ENCODE measurements at places on chromosomes 7 and 10. TPM values are rescaled to one million over a fixed set of nuclear protein-coding genes. Genes with fewer than 3 reads are reported as not detected.

DNA sequence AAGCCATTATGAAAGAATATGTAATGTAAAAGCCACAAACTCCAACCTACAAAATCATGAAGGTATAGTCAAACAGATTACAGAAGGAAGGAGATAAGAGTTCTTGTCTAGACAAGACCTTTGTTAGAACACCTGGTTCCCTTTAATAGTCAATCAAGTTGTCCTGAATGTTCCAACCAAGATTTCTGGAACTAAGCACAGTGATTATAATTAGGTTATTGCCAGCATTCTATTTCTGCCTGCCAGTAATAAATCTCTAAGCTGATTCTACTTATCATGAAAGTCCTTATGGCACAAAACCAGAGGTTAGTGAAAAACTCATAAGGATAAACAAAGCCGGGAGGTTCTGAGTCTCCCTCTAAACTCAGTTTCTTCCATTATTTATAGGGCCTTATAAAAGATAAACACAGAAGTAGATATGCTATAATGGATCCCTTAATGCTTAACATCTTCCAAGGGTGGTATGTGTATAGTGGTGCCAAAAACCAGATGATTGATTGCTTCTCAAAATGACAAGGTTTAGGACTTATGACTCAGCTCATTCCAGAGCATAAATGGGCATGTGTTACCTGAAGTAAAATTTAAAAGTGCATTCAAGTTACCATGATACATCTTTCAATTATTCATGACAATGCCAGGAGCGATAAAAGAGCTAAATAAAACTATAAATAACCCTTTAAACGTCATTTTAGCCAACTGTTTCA is 237.2 kb downstream of the CSTF2T start:
- DNase-seq = peak; percentile 0

DNA sequence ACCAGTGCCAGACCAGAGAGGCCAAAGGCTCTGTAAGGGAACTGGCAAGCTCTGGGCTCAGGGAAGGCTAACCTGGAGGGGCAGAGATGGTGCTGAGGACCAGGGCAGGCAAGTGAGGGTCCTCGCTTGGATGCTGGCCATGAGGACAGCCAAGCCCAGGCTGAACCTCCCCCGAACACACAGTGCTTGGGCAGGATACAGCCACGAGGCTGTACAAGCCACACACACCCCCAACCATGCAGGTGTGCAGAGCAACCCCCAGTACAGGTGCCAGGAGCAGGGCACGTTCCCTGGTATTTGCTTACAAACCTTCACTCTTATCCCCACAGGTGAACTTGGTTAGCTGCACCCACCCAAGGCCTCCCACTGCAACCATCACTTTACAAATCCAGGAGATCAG is 185.7 kb downstream of the GRID1 start:
- DNase-seq = no peak

- DNase-seq = no peak
Measured at GRCh38 chr7:129462420-129462819, 28.2 kb downstream of the STRIP2 start.

GRCh38 chr10:3935141-3935540 is 150.1 kb upstream of the KLF6 start:
- DNase-seq = peak; percentile 79

DNA sequence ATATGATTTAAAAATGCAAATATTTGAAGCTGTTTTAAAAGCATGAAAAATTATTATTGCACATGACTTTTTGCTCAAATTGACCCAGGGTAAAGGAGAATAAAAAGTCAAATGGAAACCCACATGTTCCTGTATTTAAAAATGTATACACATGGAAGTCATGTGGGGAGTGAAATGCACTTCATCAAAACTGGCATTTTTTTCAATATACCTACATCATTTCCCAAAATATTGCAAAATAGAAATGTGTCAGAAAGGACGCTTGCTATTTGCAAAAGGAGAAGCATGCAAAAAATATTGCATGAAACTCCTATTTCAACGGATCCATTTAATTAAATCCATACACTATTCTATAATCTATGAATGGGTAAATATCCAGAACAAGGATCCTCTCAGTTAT is 117.0 kb downstream of the POU6F2 start:
- no peak for DNase-seq

GRCh38 chr7:1902231-1902855 is 232.3 kb downstream of the ELFN1 start:
- DNase-seq = no peak

- no peak for DNase-seq
Measured at GRCh38 chr10:98321186-98321780, 53.3 kb upstream of the LOXL4 start.

- no peak for DNase-seq
Measured at GRCh38 chr10:36118314-36118713, 476.2 kb upstream of the FZD8 start.

- peak; percentile 74 for DNase-seq
Measured at GRCh38 chr7:139619367-139619657, 95.8 kb downstream of the CLEC2L start.

DNA sequence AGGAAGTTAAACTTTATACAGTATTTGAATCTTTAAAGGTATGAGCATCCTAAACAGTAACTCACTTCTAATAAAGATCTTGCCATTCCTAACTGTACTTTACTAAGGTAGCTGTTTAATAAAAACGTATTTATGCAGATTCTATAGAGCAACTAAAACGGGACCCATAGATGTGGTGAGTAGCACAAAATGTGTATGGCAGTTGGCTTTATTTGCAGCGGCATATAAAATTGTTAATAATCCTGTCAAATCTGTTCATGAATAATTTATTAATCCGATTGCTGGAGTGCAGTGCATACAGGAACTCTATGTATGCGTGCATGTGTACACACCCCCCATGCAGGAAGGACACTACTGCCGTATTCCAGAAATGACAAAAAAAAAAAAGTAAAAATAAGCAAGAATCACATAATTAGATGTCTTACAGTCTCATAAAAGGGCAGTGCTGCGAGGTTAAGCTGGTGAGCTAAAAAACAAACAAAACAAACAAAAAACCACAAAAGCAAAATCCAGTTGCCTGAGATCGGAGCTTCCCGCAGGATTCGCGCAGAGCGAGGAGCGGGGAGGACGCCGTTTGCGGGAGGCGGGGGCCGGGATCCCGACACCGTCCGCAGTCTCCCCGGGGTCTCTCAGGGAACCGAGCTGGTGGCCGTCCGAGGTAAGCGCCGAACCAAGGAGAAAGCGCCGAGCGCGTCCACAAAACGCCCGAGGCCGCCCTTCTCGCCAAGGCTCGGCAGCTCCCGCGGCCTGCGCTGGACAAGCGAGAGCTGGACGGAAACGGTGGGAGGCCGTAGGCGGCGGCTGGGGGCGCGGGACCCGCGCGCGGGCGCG is 518 bp upstream of the COMMD3 start:
- DNase-seq = no peak

- DNase-seq = peak; percentile 72
Measured at GRCh38 chr10:29957907-29958331, 101.5 kb downstream of the JCAD start.

DNA sequence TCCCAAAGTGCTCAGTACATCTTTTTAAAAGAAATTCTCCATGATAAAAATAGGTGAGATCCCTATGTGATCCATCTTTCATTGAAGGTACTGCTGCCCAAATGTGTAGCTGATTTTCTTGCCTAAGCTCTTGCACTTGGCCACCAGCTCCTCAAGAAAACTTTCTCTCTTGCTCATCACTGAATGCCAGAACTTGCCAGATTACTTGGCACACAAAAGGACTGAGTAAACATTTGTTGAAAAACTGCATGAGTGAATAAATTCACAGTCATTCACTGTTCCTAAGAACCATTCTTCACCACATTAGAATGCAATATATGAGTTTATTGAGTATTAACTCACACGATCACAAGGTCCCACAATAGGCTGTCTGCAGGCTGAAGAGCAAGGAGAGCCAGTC is 99.9 kb downstream of the TRIL start:
- no peak for DNase-seq

- no peak for DNase-seq
Measured at GRCh38 chr7:88546808-88547207, 212.7 kb upstream of the ZNF804B start.

DNA sequence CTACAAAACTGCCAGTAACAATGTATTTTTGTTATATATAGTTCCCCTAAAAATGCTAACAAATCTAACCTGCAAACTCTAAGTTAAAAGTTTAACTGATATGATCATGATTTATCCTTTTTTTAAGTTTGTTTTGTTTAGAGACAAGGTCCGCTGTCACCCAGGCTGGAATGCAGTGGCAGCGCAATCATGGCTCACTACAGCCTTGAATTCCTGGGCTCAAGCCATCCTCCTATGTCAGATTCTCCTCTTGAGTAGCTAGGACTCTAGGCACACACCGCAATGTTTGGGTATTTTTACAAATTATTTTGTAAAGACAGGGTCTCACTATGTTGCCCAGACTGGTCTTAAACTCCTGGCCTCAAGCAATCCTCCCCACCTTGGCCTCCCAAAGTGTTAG is 46.6 kb downstream of the ORC5 start:
- DNase-seq = no peak

DNA sequence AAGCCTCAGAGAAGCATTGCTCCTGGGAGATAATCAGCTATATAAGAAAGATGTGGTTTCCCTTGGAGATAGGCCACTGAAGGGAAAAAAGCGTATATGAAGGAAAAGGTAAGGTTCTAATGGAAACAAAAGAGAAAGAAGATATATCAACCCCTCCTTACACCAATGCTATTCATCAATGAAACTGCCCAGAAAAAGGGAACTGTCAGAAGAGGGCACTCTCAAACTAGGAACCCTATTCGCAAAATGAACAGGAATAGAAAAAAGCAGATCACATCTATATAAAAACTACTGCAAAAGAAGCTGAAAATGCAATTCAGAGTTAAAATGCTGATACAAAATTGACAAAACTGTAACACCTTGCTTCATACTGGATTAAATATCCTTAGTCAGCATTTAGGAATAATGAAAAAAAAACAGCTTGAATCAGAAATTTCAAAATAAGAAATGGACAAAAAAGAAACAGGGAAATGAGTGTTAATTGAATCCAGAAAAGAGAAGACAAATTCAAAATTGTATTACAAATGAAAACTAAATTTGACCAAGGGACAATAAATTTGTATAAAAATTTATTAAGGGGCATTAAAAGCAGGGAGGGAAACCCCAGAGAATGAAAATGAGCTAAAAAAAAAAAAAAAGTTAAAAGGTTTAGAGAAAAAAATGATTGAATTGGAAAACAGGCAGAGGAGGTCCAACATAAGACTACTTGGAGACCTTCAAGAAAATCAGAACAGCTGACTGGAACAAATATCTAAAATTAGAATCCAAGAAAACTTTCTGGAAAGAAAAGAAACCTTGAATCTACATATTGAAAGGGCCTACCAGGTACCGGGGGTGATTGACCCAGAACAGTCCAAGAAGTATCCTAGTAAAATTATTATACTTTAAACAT is 17.9 kb downstream of the NHLRC2 start:
- DNase-seq = no peak

GRCh38 chr7:2717293-2718261 is 29.6 kb downstream of the AMZ1 start:
- DNase-seq = no peak

- peak; percentile 71 for DNase-seq
Measured at GRCh38 chr7:134565643-134566136, 16.8 kb downstream of the AKR1B15 start.

DNA sequence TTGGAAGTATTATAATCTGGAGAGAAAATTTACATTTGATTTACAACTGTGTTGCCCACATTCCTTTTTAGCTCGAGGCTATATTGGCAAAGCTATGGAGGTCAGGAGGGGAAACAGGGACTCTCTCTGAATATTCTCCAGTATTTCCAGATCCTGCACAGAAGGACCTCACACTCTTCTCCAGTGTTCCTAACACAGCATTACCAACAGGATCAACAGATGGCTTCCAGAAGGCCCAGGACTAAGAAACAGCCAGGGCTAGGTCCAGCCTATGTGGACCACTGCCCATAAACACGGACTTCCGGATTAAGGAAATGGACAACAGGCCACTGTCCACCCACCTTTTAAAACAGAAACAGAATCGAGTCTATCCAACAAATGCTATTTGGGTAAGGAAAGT is 65.3 kb downstream of the CHCHD3 start:
- no peak for DNase-seq

DNA sequence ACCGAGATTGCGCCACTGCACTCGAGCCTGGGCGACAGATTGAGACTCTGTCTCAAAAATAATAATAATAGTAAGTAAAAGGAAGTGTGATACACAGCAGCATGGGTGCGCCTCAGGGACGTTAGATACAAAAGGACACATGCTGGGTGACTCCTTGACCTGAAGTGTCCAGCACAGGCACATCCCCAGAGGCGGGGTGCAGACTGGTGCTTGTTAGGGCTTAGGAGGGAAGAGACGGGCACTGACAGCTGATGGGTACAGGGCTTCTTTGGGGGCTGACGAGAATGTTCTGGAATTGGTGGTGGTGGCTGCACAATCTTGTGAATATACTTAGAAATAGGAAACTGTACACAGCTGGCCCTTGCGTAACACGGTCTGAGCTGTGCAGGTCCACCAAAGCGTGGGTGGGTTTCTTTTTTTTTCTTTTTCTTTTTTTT is 61.8 kb upstream of the DNAJB6 start:
- peak; percentile 11 for DNase-seq

- DNase-seq = no peak
Measured at GRCh38 chr10:52999681-53000080, 227.1 kb upstream of the MBL2 start.

- peak; percentile 33 for DNase-seq
Measured at GRCh38 chr7:51335057-51335456, 18.4 kb upstream of the COBL start.

Gene RNLS
- total RNA-seq = 0.19 TPM

Gene LIPM
- not detected for total RNA-seq

Gene MLXIPL
- 10.6 TPM for total RNA-seq

Gene SPDYE9
- 0.26 TPM for total RNA-seq

Gene SAMD9
- 17.6 TPM for total RNA-seq

Gene ASAH2
- 0.99 TPM for total RNA-seq

Gene NPVF
- not detected for total RNA-seq

Gene RBM20
- total RNA-seq = 2.6 TPM

Gene SLC26A5
- not detected for total RNA-seq

Data from myocyte (in vitro differentiated cells).